ENCODE measurements at places on chromosomes 3 and 15.
A peak's percentile ranks its signal among the peaks of the same experiment; 100 is the strongest.

- peak; percentile 77 for DNase-seq
These were observed 61.2 kb downstream of the THBS1 start for GRCh38 chr15:39642011-39642640.

- no peak for DNase-seq
These were observed 157.7 kb downstream of the SMAD6 start for GRCh38 chr15:66859688-66860253.

GRCh38 chr3:48655606-48656005 is 7.1 kb downstream of the CELSR3 start:
- DNase-seq: no peak

- DNase-seq: no peak
These were observed 26.7 kb downstream of the SNX33 start for GRCh38 chr15:75674366-75674765.

- no peak for DNase-seq
These were observed 46.1 kb downstream of the MCTP2 start for GRCh38 chr15:94277485-94277884.

- DNase-seq: no peak
These were observed 19.9 kb downstream of the IQGAP1 start for GRCh38 chr15:90407871-90408317.

GRCh38 chr15:63104727-63105126 is 16.9 kb upstream of the LACTB start:
- DNase-seq: no peak

- no peak for DNase-seq
These were observed 55.6 kb upstream of the TBC1D23 start for GRCh38 chr3:100205171-100205570.

Data from HFFc6 (cell line).